ENCODE measurements at places on chromosomes 7 and 10.

GRCh38 chr10:62803724-62804355, 680 bp upstream of the ADO start:
- peak overlapping the region; percentile 98 for H3K4me3 ChIP-seq
- H3K36me3 ChIP-seq, result peaks cover 25% of the 10 kb centered on the region
- peak overlapping the region; percentile 99 for H3K27ac ChIP-seq

DNA sequence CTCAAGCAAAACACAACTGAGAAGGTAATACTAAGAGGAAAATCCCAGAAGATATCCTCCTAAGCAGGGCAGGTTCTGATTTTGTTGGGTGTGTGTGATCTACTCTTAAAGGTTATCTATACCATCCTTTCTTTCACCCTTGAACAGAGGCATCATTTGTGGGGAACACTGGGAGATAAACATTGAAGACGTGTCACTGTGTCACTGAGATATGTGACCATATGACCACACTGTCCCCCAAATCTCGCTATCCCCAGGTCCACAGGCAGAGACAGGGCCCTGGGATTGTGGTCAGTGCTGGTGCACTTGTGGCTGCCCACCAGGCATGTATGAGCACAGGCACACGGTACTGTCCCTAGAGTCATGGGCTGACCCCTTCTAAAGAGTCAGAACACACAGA, 30.0 kb downstream of the TECTB start:
- no peak overlapping the region for H3K4me3 ChIP-seq
- no peak for DNase-seq
- no peaks in the 10 kb centered on the region for H3K4me1 ChIP-seq
- H3K27me3 ChIP-seq, result peaks cover 63% of the 10 kb centered on the region

DNA sequence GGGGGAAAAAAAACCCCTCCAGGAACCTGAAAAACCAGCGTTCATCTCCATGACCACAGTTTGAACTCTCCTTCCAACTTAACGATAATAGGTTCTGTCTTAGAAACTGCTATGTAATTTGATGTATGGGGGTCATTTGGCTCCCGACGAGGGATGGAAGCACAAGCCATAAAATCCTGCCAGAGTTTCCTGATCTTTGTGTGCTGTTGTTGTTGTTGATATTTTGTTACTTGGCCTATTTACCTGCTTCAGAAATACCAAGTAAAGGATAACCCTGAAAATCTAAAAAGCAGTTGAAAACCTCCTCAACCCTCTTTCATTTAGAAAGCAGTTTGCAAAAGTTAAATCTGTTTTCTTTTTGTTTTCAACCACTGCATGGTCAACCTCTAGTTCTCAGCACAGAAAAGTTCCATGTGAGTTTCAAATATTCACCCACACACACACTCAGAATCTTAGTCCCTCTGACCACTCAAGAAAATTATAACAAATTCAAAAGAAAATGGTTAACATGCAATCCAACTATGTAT, 9.3 kb upstream of the HOXA2 start:
- no peaks in the 10 kb centered on the region for H3K36me3 ChIP-seq
- DNase-seq, result no peak
- H3K4me1 ChIP-seq, result no peaks in the 10 kb centered on the region
- H3K27ac ChIP-seq, result no peak overlapping the region
- H3K27me3 ChIP-seq, result peaks cover 39% of the 10 kb centered on the region

DNA sequence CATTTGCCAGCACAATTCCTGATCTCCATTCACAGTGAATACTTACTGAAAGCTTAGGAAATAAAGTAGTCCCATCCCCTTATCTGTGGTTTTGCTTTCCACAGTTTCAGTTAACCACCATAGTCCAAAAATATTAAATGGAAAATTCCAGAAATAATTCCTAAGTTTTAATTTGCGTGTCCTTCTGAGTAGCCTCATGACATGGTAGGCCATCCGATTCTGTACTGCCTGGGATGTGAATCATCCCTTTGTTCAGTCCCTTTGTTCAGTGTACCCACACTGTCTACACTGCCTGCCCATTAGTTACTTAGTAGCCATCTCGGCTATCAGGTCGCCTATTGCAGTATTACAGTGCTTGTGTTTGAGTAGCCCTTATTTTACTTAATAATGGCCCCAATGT, 14.2 kb downstream of the RAB11FIP2 start:
- no peak overlapping the region for H3K4me3 ChIP-seq
- DNase-seq, result no peak
- H3K36me3 ChIP-seq, result peaks cover 11% of the 10 kb centered on the region
- peaks cover 8% of the 10 kb centered on the region for H3K4me1 ChIP-seq
- no peaks in the 10 kb centered on the region for H3K27me3 ChIP-seq

GRCh38 chr7:158655931-158656441, 48.6 kb downstream of the NCAPG2 start:
- peaks cover 11% of the 10 kb centered on the region for H3K4me1 ChIP-seq
- peak; percentile 8 for DNase-seq
- peaks cover 33% of the 10 kb centered on the region for H3K36me3 ChIP-seq
- H3K4me3 ChIP-seq, result peak overlapping the region; percentile 24
- peak overlapping the region; percentile 68 for H3K27ac ChIP-seq

- no peak overlapping the region for H3K4me3 ChIP-seq
- peaks cover 7% of the 10 kb centered on the region for H3K4me1 ChIP-seq
- no peak for DNase-seq
- no peak overlapping the region for H3K27ac ChIP-seq
- peaks cover 3% of the 10 kb centered on the region for H3K36me3 ChIP-seq
These were observed 13.4 kb downstream of the SHH start for GRCh38 chr7:155798673-155799439.

DNA sequence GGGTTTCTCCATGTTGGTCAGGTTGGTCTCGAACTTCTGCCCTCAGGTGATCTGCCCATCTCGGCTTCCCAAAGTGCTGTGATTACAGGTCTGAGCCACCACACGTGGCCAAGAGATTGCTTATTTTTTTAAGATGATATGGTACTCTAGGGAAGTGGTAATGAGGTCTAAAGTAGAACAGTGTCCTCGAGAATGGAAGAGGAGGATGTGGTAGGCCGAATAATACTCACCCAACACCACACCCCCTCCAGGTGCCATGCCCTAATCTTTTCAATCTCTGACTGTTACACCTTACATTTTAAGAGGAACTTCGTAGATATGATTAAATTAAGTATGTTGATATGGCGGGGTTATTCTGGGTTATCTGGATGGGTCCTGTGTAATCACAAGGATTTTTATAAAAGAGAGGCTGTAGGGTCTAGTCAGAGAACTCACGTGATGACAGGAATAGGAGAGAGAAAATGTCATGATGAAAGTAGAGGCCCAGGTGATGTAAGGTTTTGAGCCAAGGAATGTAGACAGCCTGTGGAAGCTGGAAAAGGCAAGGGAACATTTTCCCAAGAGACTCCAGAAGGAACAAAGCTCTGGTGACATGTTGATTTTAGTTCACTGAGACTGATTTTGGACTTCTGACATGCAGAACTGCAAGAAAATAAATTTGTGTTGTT, 29.5 kb downstream of the CDK13 start:
- no peaks in the 10 kb centered on the region for H3K27me3 ChIP-seq
- peaks cover 19% of the 10 kb centered on the region for H3K4me1 ChIP-seq
- H3K4me3 ChIP-seq, result no peak overlapping the region
- peaks cover 10% of the 10 kb centered on the region for H3K36me3 ChIP-seq
- DNase-seq, result peak; percentile 37
- H3K27ac ChIP-seq, result no peak overlapping the region

DNA sequence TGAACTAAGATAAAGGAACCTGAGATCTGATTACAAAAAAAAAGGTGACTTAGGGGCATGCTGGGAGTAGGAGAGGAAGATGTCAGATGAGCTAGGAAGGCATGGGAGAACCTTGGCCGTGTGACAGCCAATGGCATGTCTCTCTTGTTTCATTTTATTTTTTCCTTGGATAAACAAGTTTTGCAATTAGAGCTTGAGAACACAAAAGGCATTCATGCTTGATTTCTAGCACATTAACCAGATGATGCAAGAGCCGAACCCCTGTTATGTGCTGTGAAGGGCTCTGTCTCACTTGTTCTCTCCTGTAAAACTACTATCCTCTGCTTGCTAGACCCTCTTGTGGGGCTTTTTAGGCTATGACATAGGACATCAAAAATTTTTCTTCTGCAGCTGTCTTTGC, 134.3 kb upstream of the ASAH2 start:
- H3K36me3 ChIP-seq, result peaks cover 4% of the 10 kb centered on the region
- H3K27me3 ChIP-seq, result no peaks in the 10 kb centered on the region
- DNase-seq, result no peak

- no peak for DNase-seq
- H3K27me3 ChIP-seq, result no peaks in the 10 kb centered on the region
- no peaks in the 10 kb centered on the region for H3K36me3 ChIP-seq
- H3K4me3 ChIP-seq, result peak overlapping the region; percentile 39
- peaks cover 33% of the 10 kb centered on the region for H3K4me1 ChIP-seq
- H3K27ac ChIP-seq, result peak overlapping the region; percentile 47
These were observed 180.5 kb downstream of the NRP1 start for GRCh38 chr10:33153968-33154327.

- no peak for DNase-seq
- H3K4me1 ChIP-seq, result peaks cover 4% of the 10 kb centered on the region
- H3K4me3 ChIP-seq, result no peak overlapping the region
- peaks cover 32% of the 10 kb centered on the region for H3K27me3 ChIP-seq
- peaks cover 8% of the 10 kb centered on the region for H3K36me3 ChIP-seq
- H3K27ac ChIP-seq, result no peak overlapping the region
These were observed 84.0 kb downstream of the CHST15 start for GRCh38 chr10:124009231-124010015.

- no peaks in the 10 kb centered on the region for H3K36me3 ChIP-seq
- no peak overlapping the region for H3K27ac ChIP-seq
- DNase-seq, result no peak
- H3K4me1 ChIP-seq, result no peaks in the 10 kb centered on the region
- peaks cover 31% of the 10 kb centered on the region for H3K27me3 ChIP-seq
- no peak overlapping the region for H3K4me3 ChIP-seq
These were observed 23.3 kb downstream of the ANTXRL start for GRCh38 chr10:46310143-46310514.

DNA sequence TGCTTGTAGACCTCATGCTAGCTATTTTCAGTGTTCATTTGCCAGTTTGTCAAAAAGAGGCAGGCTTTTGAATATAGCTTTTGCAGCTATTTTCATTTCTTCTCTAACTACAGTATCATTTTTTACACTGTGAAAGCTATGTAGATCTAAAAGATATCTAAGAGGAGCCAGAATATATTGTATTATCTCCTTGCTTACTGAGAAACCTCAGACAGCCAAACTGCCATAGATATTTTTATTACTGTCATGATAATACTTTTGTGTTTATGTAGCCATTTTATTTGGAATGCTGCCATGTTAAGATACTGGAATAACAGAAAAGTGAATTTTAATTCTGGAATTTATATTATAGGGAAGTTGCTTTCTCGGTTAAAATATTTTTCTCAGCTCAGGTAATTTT, 37.2 kb downstream of the ANKIB1 start:
- H3K4me1 ChIP-seq, result peaks cover 13% of the 10 kb centered on the region
- no peaks in the 10 kb centered on the region for H3K27me3 ChIP-seq
- peaks cover 4% of the 10 kb centered on the region for H3K36me3 ChIP-seq
- H3K27ac ChIP-seq, result no peak overlapping the region

DNA sequence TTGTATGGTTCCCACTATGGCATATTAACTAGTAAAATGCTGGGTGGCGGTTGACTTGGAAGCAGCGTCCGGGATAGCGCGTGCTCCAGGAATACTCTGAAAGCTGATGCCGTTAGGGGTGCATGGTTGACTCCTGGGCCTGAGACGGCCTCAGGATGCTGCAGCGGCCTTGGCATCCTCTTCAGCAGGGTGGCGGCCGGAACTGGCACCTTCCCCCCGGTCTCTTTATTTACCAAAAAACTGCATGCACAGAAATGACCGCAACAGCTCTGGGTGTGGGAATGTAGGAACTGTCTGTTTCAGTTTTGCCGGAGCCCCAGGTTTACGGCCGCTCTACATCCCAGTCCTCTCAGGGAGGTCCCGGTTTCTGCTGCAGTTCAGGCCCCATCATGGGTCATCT, 28.8 kb downstream of the PFKP start:
- no peaks in the 10 kb centered on the region for H3K27me3 ChIP-seq
- H3K36me3 ChIP-seq, result peaks cover 28% of the 10 kb centered on the region
- H3K4me1 ChIP-seq, result peaks cover 41% of the 10 kb centered on the region
- peak overlapping the region; percentile 72 for H3K4me3 ChIP-seq
- peak overlapping the region; percentile 76 for H3K27ac ChIP-seq

DNA sequence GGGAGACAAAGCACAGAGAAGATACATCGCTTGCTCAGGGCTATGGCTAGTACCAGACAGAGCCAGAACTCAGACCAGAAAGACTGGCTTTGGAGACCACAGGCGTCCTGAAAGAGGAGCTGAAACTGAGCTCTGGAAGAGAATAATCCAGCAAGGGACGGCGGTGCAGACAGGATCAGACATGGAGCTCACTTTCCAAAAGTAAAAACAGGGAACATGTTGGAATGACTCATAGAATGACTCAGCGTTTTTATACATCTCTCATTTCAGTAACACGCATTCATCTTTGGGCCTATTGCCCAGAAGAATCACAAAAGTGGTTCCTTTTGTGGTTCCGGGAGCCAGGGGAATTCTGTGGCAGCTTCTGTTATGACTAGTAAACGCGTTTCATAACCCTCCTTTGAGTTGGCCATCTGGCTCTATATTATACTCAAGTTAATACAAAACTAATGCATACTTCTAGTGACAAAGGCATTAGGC, 37.2 kb downstream of the PLEKHS1 start:
- H3K27me3 ChIP-seq, result peaks cover 46% of the 10 kb centered on the region
- H3K36me3 ChIP-seq, result no peaks in the 10 kb centered on the region
- DNase-seq, result no peak
- H3K4me3 ChIP-seq, result no peak overlapping the region

DNA sequence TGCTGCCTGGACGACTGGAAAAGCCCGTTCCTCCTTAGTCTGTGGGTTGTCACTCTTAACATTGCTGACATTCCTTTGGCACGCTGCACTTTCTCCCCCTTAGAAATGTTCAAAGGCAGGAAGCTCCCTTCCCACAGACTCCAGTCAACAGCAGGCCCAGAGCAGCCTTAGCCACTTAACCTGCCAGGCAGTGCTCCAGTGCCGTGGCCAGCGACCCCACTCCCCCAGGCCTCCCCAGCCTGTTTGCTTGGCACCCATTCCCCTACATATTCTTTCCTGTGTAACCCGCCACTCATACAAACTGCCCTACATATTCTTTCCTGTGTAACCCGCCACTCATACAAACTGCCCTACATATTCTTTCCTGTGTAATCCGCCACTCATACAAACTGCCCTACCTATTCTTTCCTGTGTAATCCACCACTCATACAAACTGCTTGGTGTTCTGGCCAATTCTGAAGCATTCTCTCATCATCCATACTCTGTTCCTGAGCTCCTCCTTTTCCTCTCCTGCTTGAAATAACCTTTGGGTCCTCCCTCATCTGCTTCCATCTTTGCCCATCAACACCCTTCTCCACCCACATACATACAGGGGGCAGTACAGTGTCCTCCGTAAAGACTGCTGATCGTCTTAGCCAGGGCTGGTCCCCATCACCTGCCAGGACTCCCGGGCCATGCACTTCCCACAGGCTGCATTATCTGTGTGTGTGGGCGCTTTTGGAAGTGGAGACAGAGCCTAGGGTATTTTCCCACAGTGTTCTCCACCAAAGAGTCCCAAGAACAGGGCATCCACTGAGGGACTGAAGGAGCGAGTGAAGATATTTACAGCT, 57.3 kb downstream of the ADARB2 start:
- no peaks in the 10 kb centered on the region for H3K36me3 ChIP-seq
- no peak for DNase-seq
- peaks cover 20% of the 10 kb centered on the region for H3K4me1 ChIP-seq
- peaks cover 15% of the 10 kb centered on the region for H3K27me3 ChIP-seq
- no peak overlapping the region for H3K27ac ChIP-seq
- H3K4me3 ChIP-seq, result peak overlapping the region; percentile 68

GRCh38 chr10:117552701-117553141, 10.2 kb downstream of the EMX2 start:
- no peak overlapping the region for H3K4me3 ChIP-seq
- peaks cover 83% of the 10 kb centered on the region for H3K27me3 ChIP-seq
- H3K36me3 ChIP-seq, result no peaks in the 10 kb centered on the region
- no peak for DNase-seq
- no peak overlapping the region for H3K27ac ChIP-seq

Data from effector memory CD8-positive, alpha-beta T cell (primary cell).